ENCODE measurements at places on chromosomes 4 and X.

DNA sequence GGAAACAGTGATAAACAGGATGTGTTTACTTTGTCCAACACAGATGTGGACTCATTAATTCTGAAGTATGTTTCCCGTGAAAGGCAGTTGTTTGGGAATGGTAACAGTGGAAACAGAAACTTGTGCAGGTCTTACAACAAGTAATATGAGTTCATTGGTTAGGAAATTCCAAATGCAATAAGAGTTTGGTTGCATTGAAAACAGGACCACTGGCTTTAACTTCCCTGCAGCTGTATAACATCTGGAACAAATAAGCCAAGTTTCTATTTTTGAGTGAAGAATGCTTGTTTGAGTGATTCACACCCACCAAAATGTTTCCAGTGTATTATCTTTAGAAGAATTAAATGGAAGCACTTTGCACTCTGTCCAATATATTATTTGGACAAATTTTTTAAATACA, 82.4 kb upstream of the BMP3 start:
- no peak for DNase-seq

DNA sequence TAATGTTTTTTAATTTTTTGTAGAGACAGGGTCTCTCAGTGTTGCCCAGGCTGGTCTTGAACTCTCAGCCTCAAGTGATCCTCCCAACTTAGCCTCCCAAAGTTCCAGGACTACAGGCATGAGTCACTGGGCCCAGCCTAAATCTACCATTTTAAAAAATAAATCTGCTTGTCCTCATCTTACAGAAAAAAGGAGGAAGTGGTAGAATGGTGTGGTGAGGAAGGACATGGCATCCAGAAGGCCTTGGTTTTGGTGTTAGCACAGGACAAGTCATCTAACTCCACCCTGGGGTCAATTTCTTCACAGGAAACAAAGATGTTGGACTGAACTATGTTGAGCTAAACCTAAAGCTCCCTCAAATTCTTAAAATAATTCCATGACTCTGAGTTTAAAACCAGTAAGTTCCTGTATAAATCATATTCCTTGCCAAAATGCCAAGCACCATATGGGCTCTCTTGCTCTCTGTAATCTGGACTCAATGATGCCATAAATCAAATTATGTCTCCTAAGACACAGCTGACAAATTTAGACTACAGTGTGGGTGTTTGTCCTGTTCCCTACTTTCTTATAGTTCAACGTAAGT, 253.9 kb upstream of the NOCT start:
- DNase-seq: no peak

GRCh38 chr4:137283737-137284136, 248.6 kb downstream of the PCDH18 start:
- no peak for DNase-seq

- no peak for DNase-seq
Observed at GRCh38 chr4:184674011-184674410, 24.5 kb downstream of the PRIMPOL start.

GRCh38 chr4:2817701-2818350, 24.9 kb downstream of the SH3BP2 start:
- DNase-seq: no peak

DNA sequence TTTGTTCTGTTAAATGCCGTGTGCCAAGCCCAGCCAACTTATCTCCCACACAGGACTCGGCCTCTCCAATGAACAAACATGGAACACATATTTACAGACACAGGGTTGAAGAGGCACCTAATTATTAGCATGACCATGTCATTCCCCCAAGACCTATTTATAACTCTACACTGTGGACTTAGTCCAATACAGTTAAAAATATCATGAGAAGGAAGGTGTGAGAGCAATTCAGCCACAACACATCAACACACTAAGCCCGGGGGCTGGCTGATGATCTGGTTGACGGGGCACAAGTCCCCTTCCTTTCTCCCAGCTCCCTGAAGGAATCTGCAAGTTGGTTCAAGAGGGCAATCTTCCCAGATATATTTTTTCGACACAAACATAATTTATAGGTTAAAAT, 28.1 kb downstream of the MANBA start:
- no peak for DNase-seq

DNA sequence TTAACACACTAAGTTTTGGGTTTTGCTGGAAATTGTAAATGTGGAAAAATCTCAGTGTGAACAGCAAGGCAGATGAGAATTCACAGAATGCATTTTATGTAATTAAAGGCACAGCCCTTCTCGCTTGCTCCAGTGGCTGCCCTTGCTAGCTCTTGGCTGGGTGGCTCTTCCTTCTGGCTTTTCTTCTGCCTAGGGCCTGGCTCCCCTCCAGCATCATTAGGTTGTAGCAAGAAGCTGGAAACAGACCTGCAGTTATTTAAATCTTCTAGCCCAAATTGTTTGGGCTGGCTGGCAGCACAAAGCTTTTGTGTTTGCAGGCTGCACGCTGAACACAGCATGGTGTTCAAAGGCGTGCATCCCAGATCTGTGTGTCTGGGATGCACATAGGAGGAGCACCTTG, 56.5 kb downstream of the LIMCH1 start:
- no peak for DNase-seq

DNA sequence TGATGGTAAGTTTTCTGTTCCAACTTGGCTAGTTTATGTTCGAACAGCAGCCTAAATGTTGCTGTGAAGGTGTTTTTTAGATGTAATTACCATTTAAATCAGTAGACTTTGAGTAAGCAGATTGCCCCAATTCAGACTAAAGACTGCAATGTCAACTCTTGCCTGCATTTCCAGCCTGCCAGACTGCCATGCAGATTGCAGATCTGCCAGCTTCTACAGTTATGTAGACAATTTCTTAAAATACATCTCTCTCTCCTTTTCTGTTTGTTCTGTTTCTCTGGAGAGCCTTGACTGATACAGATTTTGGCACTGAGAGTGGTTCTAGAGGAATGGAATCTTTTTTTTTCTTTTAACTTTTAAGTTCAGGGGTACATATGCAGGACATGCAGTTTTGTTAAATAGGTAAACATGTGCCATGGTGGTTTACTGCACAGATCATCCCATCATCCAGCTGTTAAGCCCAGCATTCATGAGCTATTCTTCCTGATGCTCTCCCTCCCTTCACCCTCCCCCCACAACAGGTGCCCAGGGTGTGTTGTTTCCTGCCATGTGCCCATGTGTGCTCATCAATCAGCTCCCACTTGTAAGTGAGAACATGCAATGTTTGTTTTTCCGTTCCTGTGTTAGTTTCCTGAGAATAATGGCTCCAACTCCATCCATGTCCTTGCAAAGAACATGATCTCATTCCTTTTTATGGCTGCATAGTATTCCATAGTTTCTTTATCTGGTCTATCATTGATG, 227.8 kb downstream of the CPE start:
- DNase-seq: no peak

- peak; percentile 51 for DNase-seq
Observed at GRCh38 chr4:37754410-37755185, 68.4 kb upstream of the RELL1 start.

GRCh38 chr4:90979556-90979955, 852.4 kb downstream of the CCSER1 start:
- DNase-seq: no peak

DNA sequence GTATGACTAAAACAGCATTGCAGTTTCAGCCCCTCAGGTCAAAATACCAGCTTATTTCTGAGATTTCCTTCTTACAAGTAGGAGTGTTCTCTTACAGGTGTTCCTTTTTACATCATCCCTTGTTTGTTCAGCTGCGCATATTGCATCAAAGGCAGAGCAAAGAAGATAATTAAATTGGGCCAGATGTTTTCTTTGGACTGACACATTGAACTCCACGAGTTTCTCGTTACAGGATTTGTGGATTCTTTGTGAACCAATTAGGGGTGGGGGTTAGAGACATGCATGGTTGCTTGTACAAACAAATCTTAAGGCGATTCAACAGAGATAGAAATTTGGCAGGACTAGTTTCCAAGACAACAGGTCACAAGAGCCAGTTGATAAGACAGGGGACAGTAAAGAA, 95.7 kb downstream of the SPANXN4 start:
- no peak for DNase-seq

DNA sequence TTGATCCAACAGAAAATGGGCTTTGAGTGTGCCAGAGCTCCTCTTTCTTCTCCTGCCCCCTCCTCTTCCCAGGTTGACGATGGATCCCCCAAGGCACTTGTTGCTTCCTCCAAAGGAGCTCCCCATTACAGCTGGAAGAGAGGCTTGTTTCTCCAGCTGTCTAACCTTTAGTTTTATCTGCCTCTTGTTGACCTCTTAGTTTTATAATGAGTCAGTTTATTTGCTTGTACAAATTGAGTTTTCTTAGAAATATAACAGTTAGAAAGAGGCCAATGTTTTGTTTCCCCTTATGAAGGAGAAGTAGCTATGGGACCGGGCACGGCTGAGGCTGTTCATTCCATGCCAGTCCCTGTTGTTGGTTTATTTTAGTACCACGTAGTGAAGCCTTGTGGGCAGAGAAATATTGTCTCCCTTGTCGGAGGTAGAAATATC, 158.2 kb downstream of the SPRY1 start:
- DNase-seq: no peak

Measured in bone marrow (tissue), 2 donors.